Stimulated activated CD4-positive, alpha-beta T cell treated with anti-CD3 and anti-CD28 coated beads, Interleukin-12 subunit alpha, Interleukin-12 subunit beta, amount 100 ng/mL, for 24 hours (primary cell): ENCODE measurements at places on chromosomes 1 and 21.
A peak's percentile ranks its signal among the peaks of the same experiment; 100 is the strongest.

DNA sequence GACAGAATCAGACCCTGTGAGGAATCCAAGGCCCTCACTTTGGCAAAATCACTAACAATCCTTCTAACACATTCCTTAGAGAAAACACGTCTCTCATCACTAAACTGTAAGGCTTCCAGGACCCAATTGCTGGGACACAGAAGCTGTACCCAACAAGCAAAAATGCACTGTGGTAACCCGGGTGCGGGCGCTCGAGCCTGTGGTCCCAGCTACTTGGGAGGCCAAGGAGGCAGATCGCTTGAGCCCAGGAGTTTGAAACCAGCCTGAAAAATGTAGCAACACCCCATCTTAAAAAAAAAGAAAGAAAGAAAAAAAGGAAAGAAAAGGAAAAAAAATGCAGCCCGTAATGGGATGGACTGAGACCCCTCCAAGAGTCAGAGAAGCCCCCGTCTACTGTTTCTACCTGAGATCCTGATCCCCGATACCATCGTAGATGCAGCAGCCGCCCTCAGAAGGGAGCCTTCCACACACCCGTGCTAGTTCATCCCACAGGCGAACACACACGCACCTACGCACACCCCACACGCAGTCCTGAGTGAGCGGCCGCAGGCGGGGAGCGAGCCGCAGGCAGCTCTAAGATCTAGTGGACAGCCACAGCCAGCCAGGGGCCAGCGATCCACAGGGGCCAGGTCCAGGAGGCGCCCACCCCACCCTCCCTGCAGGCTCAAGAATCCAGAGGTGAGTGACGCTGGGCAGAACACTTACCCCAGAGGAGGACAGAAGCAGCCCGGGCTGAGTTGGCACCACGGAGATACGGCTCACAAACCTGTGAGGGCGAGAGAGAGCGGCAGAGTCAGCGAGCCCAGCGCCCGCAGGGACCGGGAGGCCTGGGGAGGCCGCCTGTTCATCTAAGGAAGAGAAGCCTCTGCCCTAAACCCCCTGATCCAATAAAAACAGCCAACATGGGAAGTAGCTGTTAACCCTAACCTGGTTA lies 20.1 kb downstream of the WDR4 start:
- DNase-seq, result no peak

DNA sequence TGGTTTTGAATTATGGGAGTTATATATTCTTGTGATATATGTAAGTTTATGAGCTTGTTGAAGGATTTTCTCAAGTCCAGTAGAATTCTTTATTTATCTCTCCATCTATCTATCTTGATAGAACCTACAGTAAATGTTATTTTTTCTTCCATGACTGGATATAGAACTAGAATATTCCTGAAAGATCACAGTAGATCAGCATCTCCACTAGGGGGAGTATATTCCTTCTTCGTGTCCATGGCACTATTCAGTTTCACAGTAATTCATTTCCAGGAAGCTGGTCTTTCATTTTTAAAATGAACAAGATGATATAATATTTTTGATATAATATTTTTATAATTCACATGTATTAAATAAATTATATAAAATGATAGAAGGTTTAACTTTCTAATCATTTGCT lies 18.8 kb downstream of the TMPRSS15 start:
- no peak for DNase-seq

- no peak for DNase-seq
Measured at GRCh38 chr1:66353257-66353656, 180.7 kb upstream of the SGIP1 start.

DNA sequence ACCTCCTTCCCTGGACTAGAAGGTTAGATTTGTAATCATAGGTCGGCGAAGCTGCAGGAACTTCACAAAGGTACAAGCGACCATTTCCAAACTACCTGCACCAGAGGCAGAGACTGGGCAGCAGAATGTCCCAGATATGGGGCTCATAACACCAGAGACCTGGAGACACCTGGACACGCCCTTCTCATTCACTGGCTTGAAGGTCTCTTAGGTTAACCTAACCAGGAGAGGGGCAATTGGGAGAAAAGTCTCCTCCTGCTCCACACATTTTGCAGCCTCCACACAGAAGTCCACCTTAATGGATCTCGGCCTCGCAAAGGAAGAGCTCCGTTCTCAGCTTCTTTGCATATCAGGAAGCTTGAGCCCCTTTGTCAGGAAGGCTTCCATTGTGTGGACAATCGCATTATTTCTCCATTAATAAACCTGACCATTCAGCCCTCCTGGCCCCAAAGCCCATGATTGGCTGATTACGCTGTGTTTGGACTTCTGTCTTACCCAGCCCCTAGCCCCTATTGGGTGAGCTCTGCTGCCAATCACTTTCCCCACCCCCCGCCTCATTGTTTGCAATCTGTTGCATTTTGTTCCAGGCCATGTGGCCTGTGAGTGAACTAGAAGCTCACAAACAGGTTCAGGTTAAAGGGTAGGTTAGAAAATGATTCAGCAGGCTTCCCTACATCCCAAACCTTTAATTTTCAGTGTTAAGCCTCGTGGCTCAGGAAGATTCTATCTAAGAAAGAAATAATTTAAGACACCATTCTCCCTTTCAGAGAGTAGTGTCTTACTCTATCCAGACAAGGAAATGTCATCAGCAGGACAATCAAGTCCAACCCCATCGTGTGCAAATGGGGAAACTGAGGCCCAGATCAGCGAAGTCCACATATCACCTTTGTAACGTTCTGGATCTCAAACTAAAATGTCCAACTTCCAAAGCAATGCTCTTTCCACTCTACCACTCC lies 2.8 kb downstream of the MYCL start:
- DNase-seq, result no peak

DNA sequence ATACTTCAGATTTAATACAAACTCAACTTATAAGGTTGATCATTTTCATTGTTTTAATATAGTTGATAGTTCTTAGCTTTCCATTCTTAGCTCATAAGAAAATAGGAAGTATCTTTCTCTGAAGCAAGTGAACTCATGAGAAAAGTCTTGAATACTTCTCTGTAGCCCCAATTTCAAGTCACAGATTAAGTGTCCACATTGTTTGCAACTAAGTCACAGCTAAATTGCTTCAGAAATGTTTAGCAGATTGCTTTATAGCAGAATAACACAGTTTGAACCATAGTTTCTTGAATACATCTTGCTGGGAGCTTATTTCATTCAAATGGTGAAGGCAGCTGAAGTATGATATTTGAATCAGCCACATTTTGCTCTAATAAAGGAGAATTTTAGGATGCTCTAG lies 10.6 kb upstream of the PKN2 start:
- no peak for DNase-seq

- no peak for DNase-seq
Measured at GRCh38 chr1:170318141-170318540, 172.4 kb downstream of the NTMT2 start.

DNA sequence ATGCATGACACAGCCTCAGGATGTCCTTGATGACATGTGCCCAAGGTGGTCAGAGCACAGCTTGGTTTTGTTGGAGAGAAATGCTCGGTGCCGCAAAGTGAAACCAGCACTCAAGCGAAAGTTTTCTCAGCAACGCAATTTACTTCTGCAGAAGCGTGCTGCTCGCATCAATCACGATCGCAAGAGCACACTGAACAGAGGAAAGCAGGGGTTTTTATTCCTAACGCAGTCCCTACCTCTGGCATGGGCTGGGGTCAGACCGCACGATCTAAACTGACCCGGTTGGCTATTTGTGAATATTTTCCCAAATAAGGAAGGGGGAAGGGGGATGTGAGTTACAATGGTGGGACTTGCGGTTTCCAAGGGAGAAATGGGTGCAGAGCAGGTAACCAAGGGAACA lies 809 bp upstream of the ZNF669 start:
- DNase-seq, result no peak

- no peak for DNase-seq
Measured at GRCh38 chr1:154891452-154891851, 21.4 kb upstream of the KCNN3 start.

GRCh38 chr1:110872745-110873720 lies at the start of gene CD53:
Gene CD53 (plus strand): TSS chr1:110873148. CDS start chr1:110891409, 18,261 bp downstream.
- DNase-seq, result no peak

DNA sequence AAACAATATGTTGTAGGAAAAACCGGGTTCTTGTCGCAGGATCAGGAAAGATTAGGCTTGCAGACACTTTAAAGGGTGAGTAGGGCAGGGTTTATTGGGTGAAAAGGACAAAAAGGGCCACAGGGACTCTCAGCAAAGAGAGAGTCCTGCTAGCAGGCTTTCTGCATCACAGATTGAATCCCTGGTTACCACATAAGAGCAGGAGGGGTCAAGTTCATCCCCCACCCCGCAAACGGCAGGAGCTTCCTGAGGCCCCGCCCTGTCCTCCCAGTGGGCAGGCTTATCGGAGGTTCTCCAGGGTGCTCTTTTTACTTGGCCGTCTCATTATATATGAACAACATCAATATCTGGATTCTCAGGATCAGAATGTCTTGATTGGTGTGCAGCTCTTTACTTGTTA lies 47.7 kb downstream of the SYCP1 start:
- DNase-seq, result no peak

GRCh38 chr1:2528966-2529783 lies 888 bp downstream of the HES5 start:
- no peak for DNase-seq

GRCh38 chr21:14583629-14584255 lies 37.6 kb upstream of the SAMSN1 start:
- DNase-seq, result no peak

- no peak for DNase-seq
Measured at GRCh38 chr1:93842750-93843500, 36.1 kb downstream of the DNTTIP2 start.

DNA sequence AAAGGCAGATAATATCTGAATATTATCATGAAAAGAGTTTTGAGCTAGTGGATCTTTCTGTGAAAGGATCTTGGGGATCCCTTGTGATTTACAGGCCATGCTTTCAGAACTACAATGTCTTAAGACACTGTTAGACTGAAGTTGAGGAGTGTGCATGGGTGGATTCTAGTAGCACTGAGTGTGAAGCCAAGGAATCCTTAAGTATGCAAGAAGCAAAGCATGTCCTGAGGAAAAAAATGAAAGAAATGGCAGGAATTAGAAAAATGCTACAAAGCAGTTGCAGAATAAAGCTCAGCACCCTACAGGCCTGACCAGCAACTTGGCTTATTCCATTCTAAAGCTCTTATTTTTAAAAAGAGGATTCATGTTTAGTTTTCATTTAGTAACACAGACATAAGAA lies 11.9 kb downstream of the STX6 start:
- no peak for DNase-seq

- DNase-seq, result no peak
Measured at GRCh38 chr1:223784541-223784940, 61.2 kb downstream of the TP53BP2 start.

GRCh38 chr1:203038217-203038741 lies 12.0 kb downstream of the PPFIA4 start:
- no peak for DNase-seq

DNA sequence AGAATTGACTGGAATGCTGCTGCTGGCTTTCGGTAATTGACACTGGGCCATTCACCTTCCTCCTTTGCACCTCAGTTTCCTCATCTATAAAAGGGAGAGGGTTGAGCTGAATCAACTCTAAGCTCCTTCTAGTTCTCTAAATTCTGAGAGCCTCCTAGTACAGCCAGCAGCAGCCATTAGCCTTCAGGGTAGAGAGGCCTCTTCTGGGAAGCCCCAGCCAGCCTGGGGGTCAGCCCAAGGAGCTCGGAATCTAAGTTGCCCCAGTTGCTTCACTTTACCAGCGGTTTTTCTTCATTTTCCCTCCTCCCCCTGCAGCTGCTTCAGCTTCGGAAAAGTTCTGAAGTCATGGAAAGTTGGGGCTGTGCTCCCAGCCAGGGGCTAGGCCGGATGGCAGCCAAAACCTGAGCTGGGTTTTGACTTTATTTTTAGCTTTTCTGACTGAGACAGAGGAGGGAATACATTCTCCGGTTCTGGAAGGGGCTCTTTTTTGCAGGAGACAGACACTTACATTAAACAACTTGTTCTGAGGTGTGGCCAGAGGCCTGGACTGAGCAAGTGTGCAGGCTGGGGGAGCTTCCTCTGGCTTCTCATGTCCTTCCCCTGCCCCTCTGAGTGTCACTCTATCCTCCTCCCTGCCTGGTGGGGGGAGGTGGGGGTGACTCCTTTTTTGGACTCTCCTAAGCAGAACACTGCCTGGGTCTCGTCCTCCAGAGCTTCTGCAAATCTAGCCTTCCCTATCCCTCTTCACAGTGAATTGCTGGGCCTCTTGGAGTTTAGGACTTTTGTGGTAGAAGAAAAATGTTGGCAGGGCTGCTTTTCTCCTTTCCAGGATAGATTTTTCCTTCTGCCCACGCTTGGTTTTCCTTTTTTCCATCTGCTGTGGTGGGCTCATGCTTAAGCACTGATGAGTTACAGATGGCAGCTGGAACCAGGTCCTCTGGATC lies 14.4 kb downstream of the LMNA start:
- no peak for DNase-seq

GRCh38 chr1:9269078-9269501 lies 23.6 kb upstream of the SPSB1 start:
- no peak for DNase-seq

DNA sequence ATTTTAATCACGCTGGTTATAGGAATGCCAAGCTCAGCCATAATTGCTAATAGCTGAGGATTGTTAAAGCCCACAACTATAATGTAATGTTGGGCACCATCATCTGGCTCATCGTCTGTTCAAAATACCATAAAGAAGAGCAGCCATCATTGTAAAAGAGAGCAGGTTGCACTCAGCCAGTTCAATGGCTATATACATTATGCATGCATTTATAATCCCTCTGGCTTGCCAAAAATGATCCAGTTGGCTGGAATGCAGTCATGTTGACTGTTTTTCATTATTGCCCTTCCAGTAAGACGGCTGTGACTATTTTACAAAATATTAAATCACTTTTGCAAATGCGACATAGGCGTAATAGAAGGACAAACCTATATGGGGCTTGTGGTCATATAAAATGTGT lies 85.3 kb downstream of the SPAG17 start:
- DNase-seq, result no peak

- DNase-seq, result peak; percentile 24
Measured at GRCh38 chr1:243848858-243849420, 1.1 kb downstream of the AKT3 start.
